ENCODE measurements at places on chromosomes 7 and 10. TPM values are rescaled to one million over a fixed set of nuclear protein-coding genes. Genes with fewer than 3 reads are reported as not detected.

C10orf71 gene
- not detected for total RNA-seq

TMEM178B gene
- 0.23 TPM for total RNA-seq

KCNMA1 gene
- total RNA-seq = 0.18 TPM

CARD11 gene
- total RNA-seq = 108 TPM

EPO gene
- total RNA-seq = not detected

PKD1L1 gene
- total RNA-seq = 0.09 TPM

GRCh38 chr7:123993996-123994395, 38.9 kb downstream of the TMEM229A start:
- no peak overlapping the region for H3K27ac ChIP-seq
- H3K27me3 ChIP-seq = peaks cover 2% of the 10 kb centered on the region
- no peak overlapping the region for H3K4me3 ChIP-seq
- no peaks in the 10 kb centered on the region for H3K36me3 ChIP-seq
- no peaks in the 10 kb centered on the region for H3K4me1 ChIP-seq

GRCh38 chr10:132975831-132976682, 33.7 kb upstream of the CFAP46 start:
- H3K4me3 ChIP-seq = no peak overlapping the region
- no peak overlapping the region for H3K27ac ChIP-seq
- no peaks in the 10 kb centered on the region for H3K4me1 ChIP-seq
- peaks cover 10% of the 10 kb centered on the region for H3K27me3 ChIP-seq
- H3K36me3 ChIP-seq = no peaks in the 10 kb centered on the region
- no peak for DNase-seq

DNA sequence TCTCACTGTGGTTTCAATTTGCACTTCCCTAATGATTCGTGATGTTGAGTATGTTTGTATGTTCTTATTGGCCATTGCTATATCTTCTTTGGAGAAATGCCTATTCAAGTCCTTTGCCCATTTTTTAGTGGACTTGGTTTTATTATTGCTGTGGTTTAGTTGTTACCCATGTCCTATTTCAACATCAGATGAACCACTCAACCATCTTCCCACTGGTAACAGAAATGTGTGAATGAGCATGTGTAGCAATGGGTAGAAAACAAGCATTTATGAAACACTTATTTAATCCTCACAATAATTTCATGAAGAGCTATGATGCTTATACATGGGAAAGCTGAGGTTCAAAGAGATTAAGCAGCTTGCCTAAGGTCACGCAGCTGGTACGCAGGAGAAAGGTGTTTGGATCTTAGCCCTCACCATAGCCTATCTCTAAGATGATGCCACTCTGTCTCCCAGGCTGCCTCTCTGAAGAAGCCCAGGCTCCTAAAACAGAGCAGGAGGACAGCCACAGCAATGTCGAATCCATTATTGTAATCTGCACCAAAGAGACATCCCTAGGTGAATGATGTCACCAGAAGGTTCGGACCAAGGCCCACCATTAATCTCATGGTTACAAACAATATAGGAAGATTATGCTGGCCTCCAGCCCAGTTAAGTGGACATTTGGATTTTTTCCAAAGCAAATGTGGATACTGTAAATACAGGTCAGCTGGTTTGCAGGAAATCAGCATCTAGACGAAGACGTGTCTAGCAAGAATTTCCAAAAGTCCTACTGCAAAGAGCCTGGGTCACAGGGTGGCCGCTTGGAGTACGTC, 447.6 kb upstream of the ZMIZ1 start:
- no peak overlapping the region for H3K27ac ChIP-seq
- H3K4me3 ChIP-seq = no peak overlapping the region
- no peaks in the 10 kb centered on the region for H3K36me3 ChIP-seq
- peaks cover 4% of the 10 kb centered on the region for H3K4me1 ChIP-seq
- DNase-seq = no peak
- H3K27me3 ChIP-seq = peaks cover 7% of the 10 kb centered on the region

DNA sequence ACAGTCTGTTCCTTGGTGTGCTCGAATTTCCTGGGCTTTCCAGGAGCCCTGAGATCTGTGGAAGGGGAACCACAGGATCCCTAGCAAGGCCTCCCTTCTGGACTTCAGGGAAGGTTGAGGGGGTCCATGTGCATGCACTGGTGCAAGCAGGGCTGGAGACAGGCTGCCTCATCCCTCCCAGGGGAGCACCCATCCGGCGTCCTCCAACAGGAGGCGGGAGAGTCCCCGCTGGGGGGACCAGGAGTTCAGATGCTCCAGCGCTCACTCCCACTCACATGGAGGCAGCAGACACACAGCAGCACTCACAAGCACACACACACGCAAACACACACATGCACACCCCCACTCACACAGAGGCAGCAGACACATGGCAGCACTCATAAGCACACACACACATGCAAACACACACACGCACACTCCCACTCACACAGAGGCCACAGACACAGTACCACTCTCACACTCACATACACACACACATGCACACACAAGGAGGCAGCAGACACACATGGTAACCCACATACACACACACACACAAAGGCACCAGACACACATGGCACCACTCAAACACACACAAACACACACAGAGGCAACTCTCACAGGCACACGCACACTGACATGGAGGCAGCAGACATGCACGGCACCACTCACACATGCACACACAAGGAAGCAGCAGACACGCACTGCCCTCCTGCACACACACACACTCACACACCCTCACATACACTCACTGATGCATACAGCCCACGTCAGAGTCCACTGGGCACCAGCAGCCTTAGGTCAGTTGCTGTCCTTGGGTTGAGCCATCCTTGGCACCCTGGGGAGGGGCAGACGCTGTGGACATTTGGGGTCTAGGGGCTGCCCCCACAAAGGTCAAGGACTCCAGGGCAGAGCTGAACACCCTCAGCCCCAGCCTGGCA, 247.0 kb upstream of the PPP2R2D start:
- peaks cover 2% of the 10 kb centered on the region for H3K4me1 ChIP-seq
- no peaks in the 10 kb centered on the region for H3K36me3 ChIP-seq
- H3K27ac ChIP-seq = no peak overlapping the region
- no peak overlapping the region for H3K4me3 ChIP-seq
- H3K27me3 ChIP-seq = peaks cover 9% of the 10 kb centered on the region

- no peak for DNase-seq
- no peak overlapping the region for H3K4me3 ChIP-seq
- H3K27me3 ChIP-seq = peaks cover 4% of the 10 kb centered on the region
- H3K36me3 ChIP-seq = no peaks in the 10 kb centered on the region
- no peak overlapping the region for H3K27ac ChIP-seq
Observed at GRCh38 chr7:21086688-21087087, 300.0 kb upstream of the SP8 start.

DNA sequence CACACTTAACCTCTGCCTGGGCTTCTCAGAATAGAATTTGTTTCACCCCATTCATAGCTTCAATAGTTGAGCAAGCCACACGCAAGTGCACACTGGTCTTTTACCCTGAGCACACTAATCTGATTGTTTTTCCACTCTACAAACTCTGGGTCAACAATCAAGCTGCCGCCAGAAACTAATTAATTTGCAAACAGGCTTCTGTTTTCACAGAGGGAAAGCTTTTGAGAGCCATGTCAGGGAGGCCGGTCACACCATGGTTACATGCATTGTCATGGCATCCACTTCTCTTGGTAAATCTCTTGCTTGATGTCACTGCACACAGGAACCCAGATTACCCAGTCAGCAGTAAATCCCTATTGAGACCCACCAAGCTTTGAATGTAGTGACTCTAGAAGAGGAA, 154.2 kb downstream of the SEMA3A start:
- H3K27me3 ChIP-seq = no peaks in the 10 kb centered on the region
- no peak overlapping the region for H3K27ac ChIP-seq
- no peak overlapping the region for H3K4me3 ChIP-seq
- no peaks in the 10 kb centered on the region for H3K36me3 ChIP-seq

DNA sequence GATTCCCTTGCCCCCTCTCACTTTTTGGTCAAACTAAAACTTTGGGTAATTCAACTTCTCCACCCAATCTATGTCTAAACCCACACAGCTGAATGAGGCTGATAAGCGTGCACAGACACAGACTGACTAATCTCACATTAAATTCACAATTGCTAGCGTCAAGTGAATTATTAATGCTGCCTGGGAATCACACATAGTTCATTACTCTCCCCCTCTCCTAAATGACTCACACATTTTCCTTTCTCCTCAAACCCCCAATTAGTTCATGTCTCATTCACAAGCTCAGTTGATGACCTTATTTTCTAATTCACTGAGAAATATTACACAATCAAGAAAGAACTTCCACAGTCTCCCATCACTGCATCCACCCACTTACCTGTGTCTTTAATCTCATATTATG, 14.5 kb downstream of the KLF14 start:
- H3K27ac ChIP-seq = no peak overlapping the region
- no peak overlapping the region for H3K4me3 ChIP-seq
- peaks cover 16% of the 10 kb centered on the region for H3K27me3 ChIP-seq
- no peak for DNase-seq

Measured in activated CD4-positive, alpha-beta T cell treated with anti-CD3 and anti-CD28 coated beads for 36 hours (primary cell).